ENCODE measurements at places on chromosomes 5 and 9.

- DNase-seq, result no peak
Observed at GRCh38 chr9:8338767-8339510, 539.4 kb upstream of the DMAC1 start.

DNA sequence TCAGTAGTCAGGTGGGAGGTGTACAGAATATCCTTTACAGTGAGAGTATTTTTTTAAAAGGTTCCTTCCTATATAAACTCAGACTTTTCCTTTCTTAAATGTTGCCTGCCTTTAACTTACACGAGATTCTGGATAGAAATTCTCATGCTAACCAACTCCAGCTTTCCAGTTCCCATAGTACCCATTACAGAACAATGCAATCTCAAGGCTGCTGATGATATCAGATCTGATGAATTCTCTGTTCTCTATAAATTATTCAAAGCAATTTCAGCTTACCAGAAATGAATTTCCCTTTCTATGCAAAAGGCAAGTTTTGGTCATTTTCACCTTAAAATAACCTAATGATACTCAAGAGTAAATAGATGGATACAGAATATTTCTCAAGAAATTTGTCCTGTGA, 90.3 kb downstream of the NUDT12 start:
- DNase-seq, result no peak

DNA sequence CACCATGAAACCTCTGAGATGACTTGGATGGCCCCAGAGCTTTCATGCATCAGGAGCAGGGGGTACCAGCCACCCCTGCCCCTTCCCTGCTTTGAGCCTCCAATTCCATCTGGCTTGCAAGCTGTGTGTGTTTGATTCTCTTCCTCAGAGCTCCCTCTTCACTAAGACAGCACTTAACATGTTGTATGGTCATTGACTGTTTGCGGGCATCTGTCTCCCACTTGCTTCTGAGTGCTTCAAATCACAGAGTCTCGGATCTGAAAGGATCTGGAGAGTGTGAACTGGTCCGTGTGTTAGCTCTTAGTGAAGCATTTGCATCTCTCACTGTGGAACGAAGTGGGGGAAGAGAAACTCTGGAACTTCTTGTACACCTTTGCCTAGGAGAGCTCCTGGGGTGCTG, 7.1 kb upstream of the CPLX2 start:
- no peak for DNase-seq

DNA sequence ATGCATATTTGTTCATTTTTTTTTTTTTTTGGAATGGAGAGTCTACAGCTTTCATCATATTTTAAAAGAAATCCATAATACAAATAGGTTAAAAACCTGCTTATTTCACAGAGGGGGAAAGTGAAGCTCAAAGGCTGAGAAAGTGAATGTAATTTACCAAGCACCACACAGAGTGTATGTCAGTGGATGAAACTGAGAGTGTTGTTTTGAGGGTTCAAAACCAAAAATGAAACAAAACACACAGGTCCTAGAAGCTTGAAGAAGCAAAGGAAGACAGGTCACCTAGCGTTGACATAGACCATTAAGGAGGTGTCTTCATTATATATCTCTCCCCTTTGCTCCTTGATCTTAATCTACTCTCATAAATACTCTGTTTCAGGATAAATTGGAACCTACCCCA, 7.5 kb downstream of the NMUR2 start:
- no peak for DNase-seq

- peak; percentile 87 for DNase-seq
Observed at GRCh38 chr9:114677418-114677817, 4.6 kb downstream of the TEX48 start.

- DNase-seq, result no peak
Observed at GRCh38 chr5:92494508-92494907, 1086.5 kb downstream of the NR2F1-AS1 start.

DNA sequence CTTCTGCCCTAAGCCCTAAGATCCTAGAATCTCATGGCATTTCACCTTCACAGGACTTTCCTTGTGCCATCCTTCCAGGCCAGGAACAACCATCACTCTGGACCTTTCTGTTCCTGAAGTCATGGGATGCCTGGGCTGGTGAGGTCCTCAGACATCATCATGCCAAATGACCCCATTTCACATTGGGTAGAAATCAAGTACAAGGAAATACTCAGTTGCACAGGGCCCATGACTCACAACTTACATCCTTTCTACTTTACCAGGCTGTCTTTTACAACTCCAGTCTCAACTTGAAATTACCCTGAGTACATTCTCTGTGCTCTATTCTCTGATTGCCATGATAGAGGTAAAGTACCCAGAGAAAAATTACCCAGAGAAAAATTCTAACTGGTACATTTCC, 167.1 kb downstream of the PIK3R1 start:
- DNase-seq, result no peak

- no peak for DNase-seq
Observed at GRCh38 chr9:14830057-14830456, 80.2 kb downstream of the FREM1 start.
